Activated B cell treated with CpG ODN at 0.5 μM for 24 hours (primary cell): ENCODE measurements at places on chromosomes 3 and 15.
A peak's percentile ranks its signal among the peaks of the same experiment; 100 is the strongest.

GRCh38 chr3:186497608-186498007 is 46.6 kb downstream of the CRYGS start:
- DNase-seq, result no peak

- DNase-seq, result no peak
These were observed 772.5 kb upstream of the GRM7 start for GRCh38 chr3:6088433-6088832.

- no peak for DNase-seq
These were observed 42.9 kb upstream of the MITF start for GRCh38 chr3:69696367-69696766.

DNA sequence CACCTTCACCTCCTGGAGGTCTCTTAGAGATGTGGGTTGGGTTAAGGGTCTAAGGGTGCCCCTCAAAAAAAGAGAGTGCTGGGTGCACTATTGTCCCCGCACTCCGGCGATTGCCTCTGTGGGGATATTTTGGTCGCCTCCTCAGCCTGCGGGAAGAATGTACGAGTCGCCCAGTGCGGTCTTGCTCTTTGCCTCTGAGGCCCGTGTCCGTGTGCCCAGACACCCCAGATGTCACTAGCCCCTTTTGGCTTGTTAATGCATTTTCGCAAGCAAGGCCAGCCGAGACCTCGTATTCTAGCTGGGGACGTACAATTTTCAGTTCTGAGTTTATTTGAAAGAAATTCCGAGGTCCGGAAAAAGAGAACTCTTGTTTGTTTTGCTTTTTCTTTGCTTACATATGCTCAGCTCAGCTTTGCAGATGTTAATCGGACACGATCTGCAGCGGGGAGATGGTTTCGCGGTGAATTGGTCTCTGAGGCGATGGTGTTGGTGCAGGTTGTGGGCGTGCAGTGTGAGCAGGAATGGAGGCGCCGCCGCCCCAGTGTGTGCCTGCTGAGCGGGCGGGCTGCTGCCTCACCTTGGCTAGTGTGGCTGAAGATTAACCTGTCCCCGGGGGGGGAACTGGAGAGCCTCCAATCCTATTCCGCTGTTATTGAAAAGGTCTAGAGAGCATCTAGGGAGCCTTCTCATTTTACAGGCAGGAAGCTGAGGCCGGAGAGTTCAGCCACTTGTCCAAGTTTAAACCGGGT is 1.4 kb downstream of the ST6GAL1 start:
- peak; percentile 35 for DNase-seq

DNA sequence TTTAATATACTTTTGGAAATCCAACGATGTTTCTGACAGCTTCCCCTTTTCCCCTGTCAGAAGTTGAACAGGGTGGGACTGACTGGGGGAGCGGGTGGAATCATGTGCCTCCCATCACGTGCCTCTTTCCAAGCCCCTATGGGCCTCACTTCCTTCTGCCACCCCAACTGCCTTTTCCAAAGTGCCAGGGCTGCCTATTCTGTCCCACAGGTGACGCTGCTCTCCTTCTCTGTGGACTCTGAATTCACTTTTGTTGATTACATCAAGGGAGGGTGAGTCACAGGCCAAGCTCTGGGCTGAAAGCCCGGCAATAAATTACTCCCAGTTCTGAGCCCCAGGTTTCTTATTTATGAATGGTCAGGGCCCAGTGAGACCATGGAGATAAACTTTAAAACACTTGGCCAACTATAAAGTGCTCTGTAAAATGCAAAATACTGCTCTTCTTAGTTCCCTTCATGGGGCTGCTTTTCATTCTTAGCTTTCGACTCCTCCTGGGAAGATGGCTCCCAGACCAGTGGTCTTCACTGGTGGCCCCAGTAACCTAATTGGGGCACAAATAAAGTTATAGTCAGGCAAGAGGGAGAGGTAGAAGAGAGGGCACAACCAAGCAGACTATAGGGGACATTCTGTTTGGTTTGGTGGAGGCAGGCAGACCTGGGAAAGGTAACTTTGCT is 12.3 kb downstream of the CPNE9 start:
- DNase-seq, result no peak

DNA sequence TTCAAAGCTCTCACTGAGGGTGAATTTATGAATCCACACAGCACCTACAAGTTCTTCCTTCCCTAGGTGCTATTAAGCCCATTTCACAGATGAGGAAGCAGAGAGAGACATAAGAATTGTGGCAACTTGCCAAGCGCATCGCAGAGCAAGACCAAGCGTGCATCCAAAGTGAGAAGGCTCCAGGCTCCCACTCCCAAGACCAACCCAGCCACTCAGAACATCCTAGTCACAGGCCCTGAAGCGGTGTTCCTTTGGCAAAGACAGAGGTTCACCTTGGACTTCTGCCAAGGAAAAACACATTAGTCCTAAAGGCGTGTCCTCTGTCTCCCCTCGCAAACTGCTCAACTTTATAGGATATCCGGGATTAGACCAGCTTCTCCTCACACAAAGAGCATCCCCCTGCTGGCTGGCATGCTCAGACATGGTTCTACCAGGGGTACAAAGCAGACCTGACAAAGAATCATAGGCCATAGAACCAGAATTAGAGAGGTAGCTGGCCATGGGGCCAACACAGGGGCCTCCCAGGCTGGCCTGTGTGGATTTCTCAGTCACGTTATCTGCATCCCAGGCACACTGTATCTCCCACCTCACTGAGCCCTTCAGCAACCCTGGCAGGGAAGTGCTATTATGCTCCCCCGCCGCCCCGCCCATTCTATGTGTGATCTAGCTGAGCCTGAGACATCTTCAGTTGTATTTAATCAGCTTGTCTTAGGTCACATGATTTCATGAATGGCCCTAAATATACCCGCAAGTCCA is 160.2 kb downstream of the FOXP1 start:
- DNase-seq, result no peak

DNA sequence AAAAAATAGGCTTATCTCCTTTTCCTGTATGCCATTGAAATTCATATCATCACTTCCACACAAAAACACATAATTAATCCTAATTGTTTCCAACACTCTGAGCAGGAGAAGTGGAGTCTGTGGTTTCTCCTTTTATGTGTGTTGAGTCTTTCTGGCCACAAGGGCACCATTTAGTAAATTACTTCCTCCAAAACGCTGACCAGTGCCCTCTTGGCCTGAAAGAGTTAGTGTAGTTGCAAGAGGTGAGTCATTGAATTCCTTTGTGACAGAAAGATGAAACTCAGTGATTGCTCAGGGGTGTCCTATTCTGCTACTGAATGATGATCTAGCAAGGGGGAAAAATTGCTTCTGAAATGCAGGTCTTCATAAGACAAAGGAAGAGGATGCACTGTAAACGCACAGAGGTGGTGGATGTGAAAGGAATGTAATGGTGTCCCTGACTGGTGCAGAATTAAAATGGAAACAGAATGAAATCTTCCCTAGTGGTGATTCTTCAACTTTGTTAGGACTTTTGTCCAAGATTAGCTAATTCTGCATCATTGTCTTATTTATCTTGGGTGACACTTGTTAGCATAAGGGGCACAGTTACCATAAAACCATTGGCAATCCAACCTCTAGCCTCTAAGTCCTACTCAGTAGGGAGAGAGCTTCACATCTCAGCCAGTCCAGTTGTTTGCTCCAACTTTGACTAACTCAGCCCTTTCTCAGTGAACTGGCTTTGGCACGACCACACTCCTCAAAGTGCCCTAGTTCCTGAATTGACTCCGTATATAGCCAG is 208.4 kb upstream of the NANOGP8 start:
- DNase-seq, result no peak

GRCh38 chr15:92810418-92811138 is 89.5 kb upstream of the CHD2 start:
- no peak for DNase-seq

- no peak for DNase-seq
These were observed 3.4 kb downstream of the GXYLT2 start for GRCh38 chr3:72891053-72891855.

DNA sequence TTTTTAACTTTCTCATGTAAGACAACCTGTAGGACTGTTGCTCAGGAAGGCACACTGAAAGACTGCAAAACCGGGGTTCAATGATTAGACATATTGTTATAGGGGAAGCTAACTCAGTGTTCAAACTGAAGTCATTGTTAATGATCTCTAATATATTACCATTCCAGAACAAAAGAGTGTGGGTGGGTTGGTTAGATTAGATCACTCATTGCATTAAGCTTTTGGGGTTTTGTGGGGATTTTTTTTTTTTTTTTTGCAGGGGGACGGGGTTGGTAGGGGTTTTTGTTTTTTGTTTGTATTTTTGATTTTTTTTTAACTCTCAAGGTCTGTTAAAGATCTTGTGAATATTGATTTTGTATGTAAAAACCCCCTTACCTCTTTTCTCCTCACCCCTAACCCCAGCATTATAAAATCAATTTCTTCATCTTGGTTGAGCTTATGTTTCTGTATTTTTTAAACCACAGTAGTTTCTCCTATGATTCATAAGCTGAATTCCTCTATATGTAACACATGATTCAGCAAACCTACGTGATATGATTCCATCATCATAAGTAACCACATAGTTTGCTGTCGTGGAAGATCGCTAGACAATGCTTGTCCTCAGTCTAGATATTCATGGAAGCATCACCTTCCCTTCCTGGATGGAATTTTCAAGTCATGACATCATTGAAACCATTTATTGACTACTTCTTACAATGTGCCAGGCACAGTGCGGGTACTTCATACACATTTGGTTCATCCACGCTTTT is 544.1 kb upstream of the MDFIC2 start:
- no peak for DNase-seq

DNA sequence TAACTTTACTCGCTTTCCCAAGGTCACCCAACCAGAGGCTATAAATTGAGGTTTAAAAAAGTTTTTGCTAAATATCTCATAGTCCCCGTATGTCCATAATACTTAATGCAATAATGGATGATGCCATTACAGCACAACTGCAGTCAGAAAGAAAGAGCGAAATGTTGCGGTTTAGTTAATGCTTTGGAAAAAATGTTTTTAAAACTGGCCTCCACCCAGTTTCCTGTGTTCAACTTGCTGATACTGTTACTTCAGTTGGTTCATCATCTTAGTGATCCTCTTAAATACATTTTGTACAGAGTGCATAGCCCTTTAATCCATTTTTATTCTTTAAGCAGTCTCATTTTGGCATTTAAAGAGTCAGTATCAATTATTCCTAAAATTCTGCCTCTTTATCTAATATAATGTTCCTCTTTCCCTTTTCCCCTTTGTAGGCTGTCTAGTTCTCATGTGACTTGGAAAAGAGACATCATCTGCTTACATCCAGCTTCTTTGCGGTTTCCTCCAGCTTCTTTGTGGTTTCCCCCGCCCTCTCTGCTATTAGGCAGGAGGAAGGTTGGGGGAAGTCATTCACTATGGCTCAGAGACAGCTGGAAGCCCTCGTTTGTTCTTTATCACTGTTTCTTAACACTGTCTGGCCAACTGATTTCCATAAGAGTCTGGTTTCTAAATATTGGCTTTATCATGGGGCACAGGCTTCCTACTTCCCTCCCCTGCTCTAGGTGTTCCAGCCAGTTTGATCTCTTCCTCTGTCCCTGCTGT is 154.3 kb downstream of the GOLIM4 start:
- DNase-seq, result no peak

- DNase-seq, result no peak
These were observed 326.3 kb upstream of the NR2E3 start for GRCh38 chr15:71484080-71484479.

- no peak for DNase-seq
These were observed 17.7 kb upstream of the CPA3 start for GRCh38 chr3:148847351-148847750.

- no peak for DNase-seq
These were observed 24.3 kb downstream of the IRAK2 start for GRCh38 chr3:10188804-10189556.

DNA sequence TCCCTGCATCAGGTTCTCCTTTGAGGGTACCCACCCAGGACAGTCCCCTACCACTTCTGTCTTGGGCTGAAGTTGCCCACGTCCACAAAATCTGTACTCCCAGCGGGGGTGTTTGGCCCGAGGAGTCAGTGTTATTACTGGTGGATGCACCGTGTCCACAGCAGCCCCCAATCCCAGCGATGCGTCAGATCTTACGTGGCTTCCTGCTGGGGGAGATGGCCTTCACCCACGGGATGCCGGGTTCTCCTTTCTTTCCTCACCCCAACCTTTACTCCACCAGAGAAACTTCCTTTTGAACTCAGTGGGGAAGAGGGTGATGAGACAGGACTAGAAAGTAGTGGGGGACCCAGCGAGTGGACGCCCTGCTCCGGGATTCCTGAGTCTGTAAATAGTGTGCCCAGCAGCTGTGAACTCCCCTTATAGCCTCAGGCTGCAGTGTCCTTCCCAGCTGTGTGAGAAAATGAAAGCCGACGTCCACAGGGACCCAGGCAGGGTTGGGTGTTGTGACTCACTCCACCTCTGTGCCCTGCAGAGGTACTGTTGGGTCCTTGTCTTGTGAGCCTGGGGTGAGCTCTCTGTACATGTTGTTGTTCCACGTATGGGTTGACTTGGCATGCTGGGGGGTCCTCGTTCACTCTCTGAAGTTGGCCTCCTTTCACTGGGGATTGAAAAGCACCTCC is 31.5 kb downstream of the CRTAP start:
- no peak for DNase-seq

DNA sequence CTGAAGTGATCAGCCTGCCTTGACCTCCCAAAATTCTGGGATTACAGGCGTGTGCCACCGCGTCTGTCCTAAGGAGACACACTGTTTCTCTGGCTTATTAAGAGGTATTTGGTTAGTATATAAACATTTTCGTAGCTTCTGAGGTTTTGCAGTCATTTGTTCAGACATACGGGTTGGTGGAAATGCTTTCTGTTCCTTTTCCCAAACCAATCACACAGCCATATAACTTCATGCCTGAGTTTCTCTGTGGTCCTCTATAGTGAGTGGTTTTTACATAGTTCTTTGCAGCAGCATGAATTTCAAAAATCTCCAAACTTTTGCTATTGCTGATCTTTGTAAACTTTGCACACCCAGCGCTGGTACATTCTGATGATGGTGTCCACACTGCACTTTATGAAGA is 100.5 kb downstream of the AKAP13 start:
- DNase-seq, result no peak

- no peak for DNase-seq
These were observed 16.0 kb downstream of the UBE2E2 start for GRCh38 chr3:23219117-23219516.

DNA sequence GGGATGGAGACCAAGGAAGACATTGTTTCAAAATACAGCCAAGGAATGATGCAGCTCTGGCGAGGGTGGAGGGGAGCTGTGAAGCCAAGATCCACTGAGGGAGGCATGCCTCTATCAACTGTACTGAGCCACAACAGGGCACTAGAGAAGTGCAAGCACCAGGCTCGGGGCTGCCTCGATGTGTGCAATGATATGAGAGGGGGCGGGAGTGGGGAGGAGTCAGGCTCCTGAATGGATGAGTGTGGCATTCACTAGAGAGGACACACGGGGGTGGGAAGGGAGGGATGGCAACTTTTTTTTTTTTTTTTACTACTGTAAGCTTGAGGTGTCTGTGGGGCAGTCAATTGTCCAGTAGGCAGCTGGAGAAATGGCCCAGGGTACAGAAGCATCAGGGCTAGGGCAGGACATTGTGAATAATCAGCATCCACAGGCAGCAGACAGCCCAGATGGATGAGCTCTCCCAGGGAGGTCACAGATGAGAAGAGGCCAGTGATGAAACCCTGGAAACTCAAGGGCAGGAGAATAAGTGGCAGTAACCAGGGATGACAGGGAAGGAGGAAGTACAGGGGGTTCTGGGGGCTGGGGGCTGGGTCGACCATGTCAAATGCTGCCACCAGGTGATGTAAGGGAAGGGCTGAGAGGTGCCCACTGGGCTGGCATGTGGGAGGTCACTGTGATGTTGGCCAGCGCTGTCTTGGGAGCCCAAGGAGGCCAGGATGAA is 5.9 kb downstream of the STOML1 start:
- DNase-seq, result no peak

GRCh38 chr3:123634149-123635051 is 49.5 kb upstream of the HACD2 start:
- DNase-seq, result no peak

GRCh38 chr15:84611631-84612030 is 10.8 kb downstream of the ZSCAN2 start:
- DNase-seq, result no peak
